ENCODE measurements at places on chromosomes 11 and 22.

GRCh38 chr22:27557286-27558008 is 244.1 kb downstream of the MN1 start:
- no peak for DNase-seq

- no peak for DNase-seq
Measured at GRCh38 chr11:129143335-129143734, 48.8 kb downstream of the ARHGAP32 start.

DNA sequence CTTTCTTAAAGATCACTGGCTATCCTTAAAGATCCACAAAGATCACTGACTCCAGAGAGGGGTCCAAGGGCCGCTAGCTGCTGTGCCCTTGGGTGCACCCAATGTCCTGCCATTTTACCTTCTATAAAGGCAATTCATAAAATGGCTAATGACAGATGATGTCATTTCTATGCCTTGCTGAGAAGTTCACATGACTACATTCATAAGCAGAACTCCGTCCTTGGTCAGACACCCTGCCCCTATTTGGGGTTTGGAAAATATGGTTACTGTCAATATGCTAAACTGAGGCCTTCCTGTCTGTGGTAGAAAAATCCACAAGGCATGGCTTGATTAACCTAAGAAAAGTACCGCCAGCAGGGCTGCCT is 60.9 kb upstream of the BMAL1 start:
- DNase-seq = no peak

DNA sequence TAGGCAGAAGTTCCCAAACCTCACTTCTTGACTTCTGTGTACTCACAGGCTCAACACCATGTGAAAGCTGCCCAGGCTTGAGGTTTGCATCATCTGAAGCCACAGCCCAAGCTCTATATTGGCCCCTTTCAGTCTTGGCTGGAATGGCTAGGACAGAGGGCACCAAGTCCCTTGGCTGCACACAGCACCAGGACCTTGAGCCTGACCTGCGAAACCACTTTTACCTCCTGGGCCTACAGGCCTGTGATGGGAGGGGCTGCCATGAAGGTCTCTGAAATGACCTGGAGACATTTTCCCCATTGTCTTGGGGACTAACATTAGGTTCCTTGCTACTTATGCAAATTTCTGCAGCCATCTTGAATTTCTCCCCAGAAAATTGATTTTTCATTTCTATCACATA is 288.3 kb upstream of the ZC3H12C start:
- DNase-seq = no peak

DNA sequence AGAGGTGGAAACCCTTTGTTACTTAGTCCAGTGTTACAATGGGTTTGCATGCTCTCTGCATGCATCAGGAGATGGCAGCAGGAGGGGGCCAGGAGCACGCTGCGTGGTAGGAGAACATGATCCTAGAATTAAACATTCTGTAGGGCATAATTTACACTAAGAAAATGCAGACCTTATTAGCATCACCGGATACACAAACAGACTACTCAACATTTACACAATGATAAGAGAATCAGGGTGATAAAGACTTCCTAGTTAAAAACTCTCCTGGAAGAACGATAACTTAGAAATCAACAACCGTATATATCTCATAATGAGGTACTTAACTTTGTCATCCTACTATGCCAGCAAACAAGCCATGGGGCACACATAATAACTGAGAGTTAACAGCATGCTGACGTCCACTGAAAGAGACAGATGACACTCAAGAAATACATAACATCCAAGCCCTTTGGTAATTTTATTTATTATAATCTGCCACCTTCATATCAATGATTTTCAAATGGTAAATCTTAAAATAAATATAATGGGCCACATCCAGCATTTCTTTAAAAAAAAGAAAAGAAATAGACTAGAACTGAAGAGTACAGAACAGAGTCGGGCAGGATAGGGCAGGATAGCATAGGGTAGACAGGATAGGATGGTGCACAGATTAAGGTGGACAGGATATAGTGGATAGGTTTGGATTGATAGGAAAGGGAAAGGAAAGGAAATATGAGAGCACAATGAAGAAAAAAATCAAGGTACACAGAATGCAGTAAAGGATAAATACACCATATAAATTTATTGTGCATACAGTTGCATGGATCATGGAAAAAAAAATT is 27.5 kb downstream of the CADM1 start:
- DNase-seq = no peak

DNA sequence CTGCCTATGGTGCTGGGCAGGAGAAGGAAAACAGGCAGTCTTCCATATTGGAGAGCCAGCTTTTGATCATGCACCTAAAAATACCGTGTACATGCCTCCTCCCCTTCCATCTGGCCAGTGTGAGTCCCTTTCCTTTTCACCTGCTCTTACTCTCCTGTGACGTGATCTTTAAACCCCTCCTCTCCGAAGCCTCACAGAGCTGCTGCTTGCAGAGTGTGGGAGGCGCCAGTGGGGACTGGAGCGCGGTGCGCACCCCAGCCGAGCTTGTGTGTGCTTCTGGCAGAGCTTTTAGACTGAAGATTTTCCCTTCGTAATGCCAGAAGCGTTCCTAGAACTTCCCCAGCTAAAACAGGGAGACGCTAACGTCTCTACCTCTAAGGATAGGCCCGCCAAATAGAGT is 29.8 kb downstream of the MUC6 start:
- no peak for DNase-seq

- no peak for DNase-seq
Measured at GRCh38 chr11:118834427-118835028, 43.6 kb upstream of the DDX6 start.

All from stimulated activated CD8-positive, alpha-beta memory T cell treated with anti-CD3 and anti-CD28 coated beads, Interleukin-7, amount 100 ng/mL, for 1 hour (primary cell).